Naive thymus-derived CD4-positive, alpha-beta T cell (primary cell): ENCODE measurements at places on chromosomes 3 and 15.

DNA sequence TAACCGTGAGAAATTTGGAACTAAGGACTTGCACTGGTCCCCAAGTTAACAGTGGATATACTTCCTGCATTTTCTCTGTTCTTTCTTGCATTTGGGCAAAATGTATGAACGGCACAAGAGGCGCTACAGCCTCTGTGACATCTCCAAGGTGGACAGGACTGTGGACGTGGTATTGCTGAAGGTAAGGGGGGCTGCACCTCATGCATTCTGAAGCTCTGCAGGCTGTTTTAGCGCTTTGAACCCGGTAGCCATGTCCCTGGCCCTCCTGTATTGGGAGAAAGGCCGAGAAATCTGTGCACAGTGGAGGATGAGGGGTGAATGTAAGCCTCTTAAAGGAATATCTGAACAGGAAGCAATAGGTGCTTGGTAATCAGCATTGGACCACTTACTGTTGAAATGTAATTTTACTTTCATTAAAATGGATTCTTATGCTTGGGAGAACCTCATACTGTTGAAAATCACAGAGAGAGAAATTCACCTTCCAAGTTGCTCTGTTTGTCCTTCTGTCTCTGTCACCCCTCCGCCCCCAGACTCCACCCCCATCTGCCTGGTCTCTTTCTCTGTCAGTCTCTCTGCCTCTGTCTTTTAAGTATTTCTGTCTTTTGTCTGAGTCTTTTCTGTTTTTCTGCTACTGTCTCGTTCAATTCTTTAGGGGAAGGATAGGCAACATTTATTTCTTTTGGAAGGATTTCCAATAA, 174.6 kb downstream of the KLHL25 start:
- no peak for DNase-seq

- DNase-seq = no peak
Measured at GRCh38 chr3:93981649-93982048, 1.7 kb downstream of the ARL13B start.

DNA sequence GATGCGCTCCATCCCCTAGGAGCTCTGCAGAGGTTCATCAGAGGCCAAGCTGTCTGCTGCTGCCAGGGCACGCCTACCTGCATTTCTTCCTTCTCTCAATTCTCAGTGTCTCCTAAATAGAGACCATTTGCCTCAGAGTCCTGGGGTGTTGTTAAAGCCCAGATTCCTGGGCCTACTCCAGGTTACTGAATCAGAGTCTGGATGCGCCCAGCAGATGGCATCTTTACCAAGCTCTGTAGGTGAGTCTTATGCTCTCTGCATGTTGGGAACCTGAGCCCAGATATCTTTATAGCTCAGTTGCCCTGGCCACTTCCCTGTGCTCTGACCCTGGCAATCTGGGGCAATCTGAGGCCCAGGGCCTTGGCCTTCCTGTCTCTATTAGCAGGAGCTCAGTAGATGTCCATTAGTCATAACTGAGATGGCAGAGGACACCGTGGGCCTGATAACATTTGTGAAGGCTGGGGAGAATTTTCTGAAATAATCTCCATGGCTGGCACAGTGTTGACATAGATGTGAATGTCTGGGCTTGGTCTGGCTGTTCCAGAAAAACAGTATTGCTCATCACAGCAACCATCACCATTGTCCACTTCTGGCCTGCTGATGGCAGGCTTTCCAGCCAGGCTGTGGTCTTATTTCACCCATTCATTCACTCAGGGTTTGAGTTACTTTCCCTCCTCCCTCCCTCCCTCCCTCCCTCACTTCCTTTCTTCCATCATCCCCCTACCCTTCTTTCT, 13.3 kb upstream of the RBP1 start:
- DNase-seq = no peak

GRCh38 chr15:84799511-84800187, 17.5 kb upstream of the ALPK3 start:
- no peak for DNase-seq

GRCh38 chr3:171101982-171102641, 75.6 kb upstream of the SLC2A2 start:
- DNase-seq = no peak

- no peak for DNase-seq
Measured at GRCh38 chr3:2153053-2153452, 54.4 kb downstream of the CNTN4 start.

DNA sequence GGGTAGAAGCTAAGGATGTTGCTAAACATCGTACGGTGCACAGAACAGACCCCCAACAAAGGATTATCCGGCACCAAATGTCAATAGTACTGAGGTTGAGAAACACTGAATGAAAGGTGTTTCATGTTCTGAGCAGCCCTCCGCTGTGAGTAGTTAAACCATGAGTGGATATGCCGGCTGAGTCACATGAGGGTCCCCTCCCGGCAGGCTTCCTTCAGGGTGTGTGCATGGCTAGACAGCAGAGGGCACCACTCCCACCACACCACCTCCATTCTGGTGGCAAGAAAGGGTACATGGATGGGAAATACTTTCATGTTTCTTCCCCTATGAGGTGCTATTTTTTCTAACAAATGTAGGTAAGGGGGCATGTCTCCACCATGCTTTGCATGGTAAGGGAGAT, 128.3 kb upstream of the SEMA6D start:
- DNase-seq = no peak

- DNase-seq = no peak
Measured at GRCh38 chr3:23277688-23278087, 74.6 kb downstream of the UBE2E2 start.

- DNase-seq = no peak
Measured at GRCh38 chr3:21839592-21839991, 88.6 kb upstream of the ZNF385D start.

DNA sequence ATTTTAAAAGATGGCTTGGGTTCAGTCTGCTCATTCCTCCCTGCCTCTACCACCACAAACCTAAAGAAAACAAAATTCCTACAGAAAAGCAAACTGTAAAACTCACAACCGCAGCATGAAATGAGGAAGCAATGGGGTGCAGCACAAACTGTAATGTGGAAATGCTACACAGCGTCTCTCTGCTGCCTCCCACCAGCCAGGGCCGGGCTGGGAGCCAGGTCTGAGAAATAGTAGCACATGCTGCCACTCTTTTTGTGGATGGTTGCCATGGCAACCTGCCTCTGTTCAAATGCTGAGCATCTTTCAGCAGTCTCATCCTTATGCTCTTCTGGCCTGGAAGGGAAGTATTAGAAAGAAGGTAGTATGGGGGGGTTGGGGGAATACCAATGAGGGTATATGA, 55.4 kb downstream of the EOMES start:
- no peak for DNase-seq

DNA sequence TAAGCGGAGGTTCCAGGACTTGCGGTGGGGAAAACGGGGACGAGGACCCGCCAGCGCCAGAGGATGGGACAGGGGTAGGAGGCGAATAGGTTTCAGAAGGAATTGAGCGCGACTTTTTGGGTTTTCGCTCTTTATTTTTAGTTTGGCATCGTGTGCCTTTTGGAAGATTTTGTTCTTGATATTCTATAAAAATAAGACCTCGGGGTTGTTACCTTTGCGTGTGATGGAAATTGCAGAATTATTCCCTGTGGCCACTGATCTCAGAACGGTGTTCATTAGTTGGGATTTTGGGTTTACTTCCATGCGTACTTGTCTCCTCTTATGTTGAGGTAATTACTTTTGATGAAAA, 453 bp upstream of the CCDC14 start:
- DNase-seq = no peak

DNA sequence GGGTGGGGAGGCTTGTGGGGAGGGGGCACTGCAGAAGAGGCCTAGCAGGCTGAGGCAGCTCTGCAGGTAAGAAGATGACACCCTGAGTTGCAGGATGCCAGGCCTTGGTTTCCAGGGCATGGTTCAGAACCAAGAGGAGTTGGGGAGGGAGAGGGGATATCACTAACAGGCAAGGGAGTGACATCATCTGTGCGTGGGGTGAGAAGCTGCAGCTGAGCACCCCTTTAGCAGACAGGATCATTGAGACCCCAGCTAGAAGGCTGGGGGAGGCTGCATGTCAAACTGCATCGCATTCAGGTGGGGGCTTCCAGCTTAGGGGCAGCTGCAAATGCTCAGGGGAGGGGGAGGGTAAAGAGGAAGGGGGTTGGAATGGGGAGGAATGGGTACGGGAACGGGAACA, 23.0 kb downstream of the CACNA2D2 start:
- DNase-seq = no peak

- no peak for DNase-seq
Measured at GRCh38 chr15:63473999-63474809, 30.2 kb upstream of the USP3 start.

DNA sequence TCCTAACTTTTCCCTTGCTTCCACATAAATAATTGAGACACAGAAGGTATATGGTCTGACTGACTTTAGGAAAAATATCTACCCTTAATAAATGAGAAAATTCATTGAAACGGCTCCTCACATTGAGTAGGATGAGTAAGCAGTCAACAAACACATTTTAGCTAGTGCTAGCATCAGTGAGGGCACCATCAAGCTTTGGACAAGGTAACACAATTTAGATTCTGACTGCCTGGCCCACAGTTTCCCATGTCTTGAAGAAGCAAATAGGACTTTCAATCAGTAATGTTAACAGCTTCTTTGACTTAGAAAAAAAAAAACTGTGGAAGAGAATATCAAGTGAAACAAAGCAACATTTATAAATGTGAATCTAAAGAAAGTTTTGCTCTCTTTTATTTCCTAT, 70.1 kb upstream of the MBNL1 start:
- no peak for DNase-seq

GRCh38 chr3:107670986-107671385, 148.2 kb downstream of the BBX start:
- no peak for DNase-seq

GRCh38 chr3:78455166-78455565, 1312.6 kb downstream of the ROBO1 start:
- no peak for DNase-seq

DNA sequence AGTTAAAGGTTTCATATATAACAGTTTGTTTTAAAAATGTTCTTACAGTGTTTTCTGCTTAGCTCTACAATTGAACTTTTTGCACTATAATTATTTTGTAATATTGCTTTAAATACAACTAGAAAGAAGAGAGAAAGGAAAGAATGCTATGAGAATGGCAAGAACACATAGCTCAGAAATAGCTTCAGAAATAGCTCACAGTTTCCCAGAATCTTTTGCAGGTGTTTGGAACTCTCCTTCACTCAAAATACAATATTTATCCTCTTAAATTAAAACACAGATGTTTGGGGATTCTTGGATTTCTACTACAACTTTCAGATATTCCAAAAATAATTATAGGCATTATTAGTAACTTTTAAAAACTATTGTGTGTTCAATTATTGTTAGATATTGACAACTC, 658.0 kb upstream of the DPPA4 start:
- no peak for DNase-seq

GRCh38 chr3:99418709-99419108, 219.7 kb upstream of the COL8A1 start:
- DNase-seq = no peak

DNA sequence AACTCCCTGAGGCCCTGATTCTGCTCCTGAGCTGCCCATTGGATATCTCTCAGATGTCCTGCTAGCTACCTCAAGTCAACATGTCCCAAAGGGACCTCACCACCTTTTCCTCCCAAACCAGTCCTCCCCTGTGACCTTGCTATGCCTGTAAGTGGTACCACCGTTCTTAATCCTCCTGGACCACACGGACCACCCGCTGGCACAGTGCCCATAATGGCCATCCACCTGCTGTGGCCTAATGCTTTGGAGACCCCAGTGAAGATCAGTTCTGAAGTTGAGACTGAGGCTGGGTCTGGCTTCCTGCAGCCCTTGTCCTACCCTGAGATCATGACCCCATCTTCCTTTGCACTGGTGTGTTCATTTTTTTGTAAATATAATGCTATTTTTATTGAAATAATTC, 15.0 kb upstream of the VPS8 start:
- no peak for DNase-seq

DNA sequence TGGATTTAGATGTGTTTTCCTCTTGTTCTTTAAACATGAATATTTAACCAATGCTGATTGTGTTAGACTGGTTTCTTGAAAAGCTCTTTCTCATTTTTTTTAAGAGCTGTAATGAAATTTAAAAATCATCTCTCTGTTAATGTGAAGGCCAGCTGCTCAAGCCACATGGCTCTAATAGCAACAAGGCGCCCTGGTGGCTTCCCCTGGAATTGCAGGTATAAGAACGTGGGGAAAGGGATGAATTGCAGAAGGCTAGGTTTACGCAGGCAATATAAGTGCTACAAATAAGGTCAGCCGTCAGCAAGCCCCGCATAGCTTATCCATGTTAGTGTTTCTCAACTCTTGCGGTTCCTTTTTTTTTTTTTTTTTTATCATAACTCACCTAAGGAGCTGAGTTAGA, 108.5 kb downstream of the SAMMSON start:
- no peak for DNase-seq

DNA sequence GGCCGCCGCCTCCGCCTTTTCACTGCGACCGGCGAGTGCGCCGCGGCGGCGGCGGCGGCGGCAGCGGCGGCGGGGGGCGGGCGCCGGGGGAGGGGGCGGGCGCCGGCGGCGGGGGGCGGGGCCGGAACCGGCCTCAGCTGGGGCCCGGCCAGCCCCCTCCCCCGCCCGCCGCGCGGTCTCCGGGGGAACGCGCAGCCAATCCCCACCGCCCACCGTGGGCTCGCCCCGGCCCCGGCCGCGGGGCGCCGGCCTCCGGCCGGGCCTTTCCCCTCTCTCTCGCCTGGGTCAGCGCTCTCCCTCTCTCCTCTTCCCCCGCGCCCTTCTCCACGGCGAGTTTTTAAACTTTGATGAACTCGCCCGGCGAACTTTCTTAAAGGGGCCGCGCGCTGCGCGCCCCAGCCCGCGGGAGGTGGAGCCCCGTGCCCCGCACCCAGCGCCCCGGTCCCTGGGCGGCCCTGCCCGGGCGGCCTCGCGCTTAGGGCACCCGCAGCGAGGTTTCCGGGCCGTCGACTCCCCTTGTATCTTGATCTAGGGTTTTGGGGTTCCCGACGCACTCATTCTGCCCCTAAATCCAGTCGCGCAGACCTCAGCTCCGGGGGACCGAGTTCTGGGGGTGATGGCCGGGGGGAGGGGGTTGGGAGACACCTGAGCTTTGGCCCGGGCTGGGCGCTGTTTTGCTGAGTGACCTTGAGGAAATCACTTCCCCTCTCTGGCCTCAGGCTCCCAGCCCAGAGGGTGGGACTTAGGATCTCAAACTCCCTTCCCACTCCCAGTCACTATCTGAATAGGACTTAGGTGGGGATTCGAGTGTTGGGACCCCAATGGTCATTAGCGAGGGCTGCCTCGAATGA, at the start of gene RBPMS2:
TSS of gene RBPMS2 (minus strand) at position 39 of the 851 bp plus-strand sequence. CDS start 270 bp downstream, outside the sequence.
- DNase-seq = no peak

- DNase-seq = no peak
Measured at GRCh38 chr3:192063570-192063969, 602.6 kb downstream of the PYDC2 start.

DNA sequence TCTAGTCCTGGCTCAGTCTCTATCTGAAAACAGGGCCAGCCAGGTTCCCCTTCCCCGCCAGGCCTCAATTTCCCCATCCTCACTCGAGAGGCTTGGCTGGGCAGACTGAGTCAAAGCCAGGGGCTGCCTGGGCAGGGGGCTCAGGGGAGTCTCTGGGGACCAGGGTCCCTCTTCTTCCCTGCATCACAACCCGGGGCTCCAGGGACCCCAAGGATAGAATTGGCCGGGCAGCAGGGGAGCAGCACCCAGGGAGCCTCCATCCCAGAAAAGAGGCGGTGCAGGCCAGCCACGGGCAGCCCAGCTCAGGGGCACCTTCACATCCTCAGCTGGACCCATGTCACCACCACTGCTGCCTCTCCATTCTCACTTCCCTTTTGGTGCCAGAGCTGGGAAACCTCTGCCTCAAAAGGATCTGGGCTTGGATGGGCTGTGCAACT, 13.3 kb upstream of the PLXND1 start:
- no peak for DNase-seq
